ENCODE measurements at places on chromosomes 4 and X. TPM values are rescaled to one million over a fixed set of nuclear protein-coding genes. Genes with fewer than 3 reads are reported as not detected.

DNA sequence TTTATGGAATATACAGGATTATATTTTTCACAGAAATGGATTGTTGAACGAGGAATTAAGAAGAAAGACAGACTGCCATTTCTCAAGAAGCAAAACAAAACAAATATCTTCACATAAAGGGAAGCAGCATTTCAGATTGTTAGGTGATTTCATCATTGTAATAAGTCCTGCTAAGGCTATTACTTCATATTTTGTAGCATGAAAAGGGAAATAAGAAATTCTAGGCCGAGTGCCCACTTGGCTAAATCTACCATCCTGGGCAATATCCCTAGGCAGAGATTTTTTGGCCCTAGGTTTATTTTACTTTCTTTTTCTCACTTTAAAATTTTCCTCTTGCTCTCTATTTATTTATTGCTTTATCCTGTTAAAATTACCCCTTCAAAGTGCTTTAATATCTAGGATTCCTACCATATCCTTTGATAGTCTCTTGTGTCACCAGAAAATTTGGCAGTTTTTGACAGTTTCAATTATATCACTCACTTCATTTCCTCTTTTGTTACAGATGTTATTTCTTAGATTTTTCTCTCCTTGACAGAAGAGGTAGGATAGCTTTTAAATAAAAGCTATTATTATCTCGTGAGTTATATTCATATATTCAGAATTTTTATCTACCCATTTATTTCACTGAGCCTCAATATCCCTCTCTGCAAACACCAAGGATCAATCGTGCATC lies 142.3 kb downstream of the PDGFC start:
- no peak overlapping the region for H3K4me3 ChIP-seq
- H3K36me3 ChIP-seq: no peaks in the 10 kb centered on the region
- H3K27ac ChIP-seq: no peak overlapping the region
- DNase-seq: no peak
- H3K4me1 ChIP-seq: no peaks in the 10 kb centered on the region

GRCh38 chrX:40663880-40664630 lies 16.7 kb upstream of the CXorf38 start:
- DNase-seq: no peak
- H3K4me3 ChIP-seq: no peak overlapping the region
- peaks cover 15% of the 10 kb centered on the region for H3K36me3 ChIP-seq
- no peaks in the 10 kb centered on the region for H3K4me1 ChIP-seq
- H3K27me3 ChIP-seq: no peaks in the 10 kb centered on the region

- no peak overlapping the region for H3K27ac ChIP-seq
- no peaks in the 10 kb centered on the region for H3K27me3 ChIP-seq
- no peaks in the 10 kb centered on the region for H3K36me3 ChIP-seq
- H3K4me1 ChIP-seq: no peaks in the 10 kb centered on the region
- no peak for DNase-seq
These were observed 89.8 kb downstream of the PLAC1 start for GRCh38 chrX:134568285-134569016.

The BMX gene
- not detected for total RNA-seq

GRCh38 chr4:118124997-118125396 lies 90.7 kb downstream of the NDST3 start:
- H3K27ac ChIP-seq: no peak overlapping the region
- H3K27me3 ChIP-seq: no peaks in the 10 kb centered on the region
- H3K4me3 ChIP-seq: no peak overlapping the region
- DNase-seq: no peak

- H3K27ac ChIP-seq: no peak overlapping the region
- no peaks in the 10 kb centered on the region for H3K27me3 ChIP-seq
- no peak overlapping the region for H3K4me3 ChIP-seq
These were observed 49.2 kb downstream of the EVC start for GRCh38 chr4:5760246-5760645.

GRCh38 chr4:39067031-39067430 lies 5.0 kb downstream of the KLHL5 start:
- no peak for DNase-seq
- no peaks in the 10 kb centered on the region for H3K36me3 ChIP-seq
- no peak overlapping the region for H3K27ac ChIP-seq
- no peak overlapping the region for H3K4me3 ChIP-seq
- no peaks in the 10 kb centered on the region for H3K27me3 ChIP-seq

DNA sequence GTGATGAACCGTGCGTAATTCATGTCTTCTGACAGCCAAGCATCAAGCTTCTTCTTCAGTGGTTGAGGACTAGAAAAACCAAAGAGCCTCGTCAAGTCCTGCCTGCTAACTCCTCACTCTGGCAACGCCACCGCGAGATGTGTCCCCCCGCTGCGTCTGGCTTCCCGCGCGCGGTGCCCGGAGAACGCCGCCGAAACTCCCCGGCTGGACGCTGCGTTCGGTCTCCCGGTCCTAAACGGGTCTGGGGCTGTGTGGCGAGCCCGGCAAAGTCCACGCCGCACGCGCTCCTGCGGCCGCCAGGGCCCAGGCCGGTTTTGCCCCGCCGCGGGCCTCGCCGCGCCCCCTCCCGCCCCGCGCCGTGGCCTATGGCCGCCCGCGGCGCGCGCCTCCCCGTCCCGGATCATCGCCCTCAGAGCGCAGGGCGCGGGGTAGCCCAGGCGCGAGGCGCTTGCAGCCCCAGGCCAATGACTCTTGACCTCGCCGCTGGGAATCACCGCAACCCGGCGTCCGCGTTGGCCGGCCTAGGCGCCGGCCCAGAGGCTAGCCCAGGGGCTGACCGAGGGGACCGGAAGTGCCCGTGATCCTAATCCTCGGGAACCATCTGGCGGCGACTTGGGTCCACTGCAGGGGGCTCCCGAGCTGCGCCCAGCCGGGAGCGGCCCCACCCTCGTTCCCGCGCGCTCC lies at the start of gene AADAT:
Gene AADAT, minus strand, starts transcription at position 289 of the 684 bp plus-strand sequence. Its CDS starts 266 bp downstream, at position 23.
- peaks cover 13% of the 10 kb centered on the region for H3K36me3 ChIP-seq
- peaks cover 5% of the 10 kb centered on the region for H3K27me3 ChIP-seq
- H3K27ac ChIP-seq: peak within 1 kb of the TSS; percentile 25
- DNase-seq: peak; percentile 60
